Neural crest cell (in vitro differentiated cells): ENCODE measurements at places on chromosomes 5 and 9. TPM values are rescaled to one million over a fixed set of nuclear protein-coding genes. Genes with fewer than 3 reads are reported as not detected.

Gene SH3PXD2B
- 86.1 and 89.1 TPM in 2 replicates for total RNA-seq

- no peak for DNase-seq
These were observed 134.3 kb downstream of the PPP2R2B start for GRCh38 chr5:146744068-146744745.

DNA sequence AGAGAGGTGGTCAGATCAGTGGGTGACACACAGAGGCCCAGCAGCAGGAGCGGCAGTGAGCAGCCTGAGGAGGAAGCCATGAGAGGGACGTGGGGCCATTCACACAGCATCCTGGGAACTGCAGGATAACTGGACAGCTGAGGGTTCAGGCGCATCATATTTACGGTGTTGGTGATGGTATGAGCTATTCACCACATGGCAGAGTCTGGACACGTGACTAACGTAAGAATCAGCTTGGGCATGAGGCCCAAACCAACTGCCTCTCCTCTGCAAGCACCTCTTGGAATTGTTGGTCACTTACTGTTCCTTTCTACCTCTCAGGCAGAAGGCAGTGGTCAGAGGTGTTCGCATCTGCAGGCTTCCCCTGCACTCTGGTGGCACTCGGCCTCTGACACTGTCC is 141.1 kb downstream of the ENTREP1 start:
- DNase-seq = no peak

GRCh38 chr9:136723362-136723976 is 11.1 kb downstream of the DIPK1B start:
- no peak for DNase-seq
